ENCODE measurements at places on chromosomes 13 and 19. TPM values are rescaled to one million over a fixed set of nuclear protein-coding genes. Genes with fewer than 3 reads are reported as not detected.

Gene UBL5
- total RNA-seq, result 269 TPM

Gene RFPL4A
- total RNA-seq, result not detected

Gene PIN1
- total RNA-seq, result 73.4 TPM

Gene GDF15
- 25.5 TPM for total RNA-seq

Gene CGB8
- total RNA-seq, result not detected

Gene NXNL1
- not detected for total RNA-seq

Gene CYP4F2
- 6.9 TPM for total RNA-seq

Gene TFDP1
- total RNA-seq, result 40.0 TPM

Gene SIGLEC8
- total RNA-seq, result not detected

Gene DNAJC15
- 4.7 TPM for total RNA-seq

Gene OLFM4
- 50.1 TPM for total RNA-seq

Gene FAM83E
- 3.2 TPM for total RNA-seq

Gene TMEM221
- total RNA-seq, result 0.49 TPM

Gene CILP2
- total RNA-seq, result 0.98 TPM

Gene CHST8
- 3.2 TPM for total RNA-seq

Gene OSCAR
- total RNA-seq, result 1.2 TPM

Gene ATP4B
- total RNA-seq, result not detected

Gene C2CD4C
- 2.2 TPM for total RNA-seq

Gene KL
- total RNA-seq, result 1.7 TPM

Gene CDX2
- not detected for total RNA-seq

Gene CD177
- not detected for total RNA-seq

Gene ERICH6B
- not detected for total RNA-seq

Gene LYPD5
- total RNA-seq, result 3.7 TPM

Gene ZNF324
- 17.2 TPM for total RNA-seq

Gene FBXO46
- total RNA-seq, result 23.8 TPM

Gene SPACA4
- 3.9 TPM for total RNA-seq

Gene GPR183
- 12.0 TPM for total RNA-seq

Gene APOC4
- not detected for total RNA-seq

Gene SYT3
- total RNA-seq, result 2.5 TPM

Gene TMEM255B
- 6.4 TPM for total RNA-seq

Gene ERICH4
- total RNA-seq, result not detected

Gene EFNA2
- not detected for total RNA-seq

Gene IRGC
- total RNA-seq, result not detected

Gene TBC1D4
- total RNA-seq, result 25.0 TPM

Gene ENOX1
- 2.7 TPM for total RNA-seq

Gene PRR19
- total RNA-seq, result not detected

Gene IGFLR1
- 7.4 TPM for total RNA-seq

Gene PPFIA3
- 4.7 TPM for total RNA-seq

Gene ATF5
- total RNA-seq, result 5.6 TPM

Gene MOB3A
- 50.6 TPM for total RNA-seq

Gene CEP89
- 12.0 TPM for total RNA-seq

Gene IFT88
- total RNA-seq, result 6.9 TPM

Gene CLDND2
- not detected for total RNA-seq

Gene NEK5
- 0.98 TPM for total RNA-seq

Gene CEACAM7
- total RNA-seq, result 3.4 TPM

Gene PNMA8B
- 2.7 TPM for total RNA-seq

Gene TMEM38A
- total RNA-seq, result 4.7 TPM

Gene DZIP1
- 30.0 TPM for total RNA-seq

Gene ZFR2
- total RNA-seq, result not detected

Gene HCST
- 9.1 TPM for total RNA-seq
